ENCODE measurements at places on chromosomes 1 and 21.

GRCh38 chr1:22563671-22564602 lies 648 bp downstream of the EPHA8 start:
- no peak for DNase-seq

DNA sequence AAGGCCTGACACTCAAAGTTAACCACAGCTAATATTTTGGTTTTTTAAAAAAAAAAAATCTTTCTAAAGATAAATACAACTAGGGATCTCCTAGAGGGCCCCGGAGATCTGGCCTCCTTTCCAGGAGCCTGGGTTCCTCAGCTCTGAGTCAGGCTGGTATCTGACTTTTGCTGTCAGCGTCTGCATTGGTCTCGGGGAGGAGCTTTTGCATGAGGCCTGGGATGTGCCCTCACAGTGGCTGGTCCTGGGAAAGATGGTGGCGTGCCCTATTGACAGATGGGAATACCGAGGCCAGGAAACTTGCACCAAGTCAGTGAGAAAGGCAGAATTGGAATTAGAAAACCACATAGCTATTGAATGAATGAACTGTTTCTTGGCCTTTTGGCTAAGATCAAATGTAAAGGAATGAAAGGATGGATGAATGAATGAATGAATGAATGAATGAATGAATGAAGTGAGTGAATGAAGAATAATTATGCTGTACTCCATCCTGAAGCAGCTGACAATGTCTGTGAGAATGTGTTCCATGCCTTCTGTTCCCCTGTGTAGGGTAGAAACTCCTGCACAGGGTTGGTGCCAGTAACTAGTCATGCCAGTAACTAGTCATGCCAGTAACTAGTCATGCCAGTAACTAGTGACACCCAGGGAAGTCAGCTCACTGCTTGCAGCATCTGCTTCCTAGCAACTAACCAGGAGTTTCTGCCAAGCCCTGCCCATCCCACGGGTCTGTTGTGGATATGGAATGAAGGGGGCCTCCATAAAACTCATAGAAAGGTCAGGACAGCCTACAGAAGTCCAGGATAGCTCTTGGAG lies 242.5 kb upstream of the VAMP3 start:
- no peak for DNase-seq

GRCh38 chr21:15522148-15522547 lies 207.6 kb upstream of the USP25 start:
- no peak for DNase-seq

DNA sequence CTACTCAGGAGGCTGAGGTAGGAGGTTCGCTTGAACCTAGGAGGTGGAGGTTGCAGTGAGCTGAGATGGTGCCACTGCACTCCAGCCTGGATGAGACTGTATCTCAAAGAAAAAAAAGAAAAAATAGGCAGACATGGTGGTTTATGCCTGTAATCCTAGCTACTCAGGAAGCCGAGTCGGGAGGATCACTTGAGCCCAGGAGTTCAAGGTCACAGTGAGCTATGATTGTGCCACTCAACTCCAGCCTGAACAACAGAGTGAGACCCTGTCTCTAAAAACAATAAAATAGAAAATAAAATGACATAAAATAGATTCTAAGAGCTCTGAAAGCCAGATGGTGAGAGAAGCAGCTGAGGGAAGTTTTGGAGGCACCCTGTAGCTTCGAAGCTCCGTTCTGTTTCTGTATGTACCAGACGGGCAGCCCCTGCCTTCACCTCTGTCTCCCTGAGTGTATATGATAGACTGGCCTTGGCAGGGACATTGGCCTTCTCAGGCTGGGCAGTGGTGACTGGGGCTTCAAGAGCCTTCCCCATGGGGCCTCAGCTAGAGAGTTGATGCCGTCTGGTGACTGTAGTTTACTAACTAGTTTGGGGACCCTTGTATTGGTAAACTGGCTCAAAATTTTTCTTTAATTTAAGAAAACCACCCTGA lies 54.4 kb upstream of the SPOCD1 start:
- DNase-seq = no peak

DNA sequence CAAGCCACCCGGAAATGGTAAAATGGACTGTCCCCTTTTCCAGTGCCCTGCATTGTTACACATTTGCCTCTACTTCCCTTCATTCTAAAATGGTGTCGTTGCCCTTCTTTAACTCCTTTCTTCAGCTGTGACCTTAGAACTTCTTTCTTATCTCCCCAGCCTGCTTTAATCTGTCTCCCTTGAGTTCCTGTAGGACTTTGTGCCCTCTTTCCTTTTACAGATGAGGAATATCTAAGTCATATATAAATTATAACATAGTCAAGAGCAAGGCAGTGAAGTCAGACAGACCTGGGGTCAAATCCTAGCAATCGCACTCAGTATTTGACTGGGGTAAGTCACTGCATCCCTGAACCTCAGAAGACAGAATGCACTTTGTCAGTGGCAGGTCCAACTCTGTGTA lies 31.4 kb upstream of the TMEM222 start:
- DNase-seq = no peak

- DNase-seq = no peak
These were observed 5.8 kb downstream of the KIAA1614 start for GRCh38 chr1:180918519-180918918.

Data from stimulated activated CD8-positive, alpha-beta memory T cell treated with anti-CD3 and anti-CD28 coated beads, Interleukin-2, amount 100 ng/mL, for 1 hour (primary cell).